GDM1 (cell line): ENCODE measurements at places on chromosomes 7 and 10.

- DNase-seq: no peak
Observed at GRCh38 chr10:128725531-128725930, 599.3 kb upstream of the MKI67 start.

- no peak for DNase-seq
Observed at GRCh38 chr7:79968894-79969293, 165.7 kb upstream of the GNAI1 start.

DNA sequence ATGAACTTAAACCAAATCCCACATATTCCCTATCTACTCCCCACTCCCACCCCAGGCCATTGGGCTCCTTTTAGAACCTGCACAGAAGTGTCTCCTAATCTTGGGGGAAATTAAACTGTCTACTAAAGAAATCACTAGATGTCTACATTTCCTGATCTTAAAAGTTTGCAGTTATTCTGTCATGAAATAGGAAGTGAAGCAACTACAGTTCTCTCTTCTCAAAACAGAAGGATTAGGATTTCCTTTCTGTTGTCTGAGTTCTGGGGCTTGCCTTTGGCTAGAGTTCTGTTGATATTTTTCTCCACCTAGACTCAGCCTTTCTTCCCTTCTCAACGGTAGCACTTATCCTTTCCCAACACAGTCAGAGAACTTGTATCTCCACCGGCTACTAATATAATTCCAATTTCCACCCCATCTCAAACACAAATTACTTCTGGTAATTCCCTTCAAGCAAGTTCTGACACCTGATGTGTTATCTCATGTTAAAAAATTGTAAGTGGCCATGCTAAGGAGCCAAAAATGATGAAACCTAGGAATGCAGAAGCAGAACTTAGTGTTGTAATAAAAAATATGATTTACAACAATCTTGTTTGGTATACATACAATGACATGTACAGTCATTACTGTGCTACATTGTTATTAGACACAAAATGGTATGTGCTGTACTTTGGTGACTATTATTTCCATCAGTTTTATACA lies 12.1 kb downstream of the OR9A4 start:
- DNase-seq: no peak

DNA sequence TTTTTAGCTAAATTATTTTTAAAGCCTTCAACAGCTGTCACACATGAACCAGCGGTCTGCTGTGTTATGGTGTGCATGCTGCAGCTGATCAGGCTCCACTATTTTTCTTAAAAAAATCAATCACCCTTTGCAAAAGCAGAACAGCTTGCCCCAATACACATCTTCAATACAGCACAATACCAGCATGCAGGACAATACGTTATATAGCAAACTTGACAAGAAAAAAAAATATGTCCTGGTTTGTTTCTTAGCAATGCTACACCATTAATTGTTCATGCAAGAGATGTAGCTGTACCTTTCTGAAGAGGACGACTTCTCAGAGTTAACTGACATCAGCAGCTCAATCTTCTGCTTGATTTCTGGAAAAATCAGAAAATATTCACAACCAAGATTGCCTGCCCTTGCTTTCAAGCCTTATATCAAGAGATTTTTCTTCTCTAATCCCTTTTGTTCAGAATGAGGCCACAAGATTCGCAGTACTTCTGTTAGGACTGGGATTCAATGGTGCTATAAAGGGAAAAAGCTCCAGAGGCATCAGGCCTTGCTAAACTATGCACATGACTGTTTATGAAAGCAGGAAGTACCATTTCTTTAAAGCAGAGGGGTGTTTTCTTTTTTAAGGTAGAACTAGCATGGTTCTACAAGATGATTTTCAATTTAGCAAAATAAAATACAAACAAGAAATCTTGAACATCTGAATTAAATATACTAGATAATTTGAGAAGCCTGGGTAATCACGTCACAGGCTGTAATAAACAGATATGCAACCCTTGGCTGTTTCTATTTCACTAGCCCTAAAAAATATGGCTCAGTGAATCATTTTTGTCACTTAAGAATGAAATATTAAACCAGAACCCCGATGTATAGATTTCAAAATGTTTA lies 120.0 kb downstream of the SRPK2 start:
- DNase-seq: no peak

DNA sequence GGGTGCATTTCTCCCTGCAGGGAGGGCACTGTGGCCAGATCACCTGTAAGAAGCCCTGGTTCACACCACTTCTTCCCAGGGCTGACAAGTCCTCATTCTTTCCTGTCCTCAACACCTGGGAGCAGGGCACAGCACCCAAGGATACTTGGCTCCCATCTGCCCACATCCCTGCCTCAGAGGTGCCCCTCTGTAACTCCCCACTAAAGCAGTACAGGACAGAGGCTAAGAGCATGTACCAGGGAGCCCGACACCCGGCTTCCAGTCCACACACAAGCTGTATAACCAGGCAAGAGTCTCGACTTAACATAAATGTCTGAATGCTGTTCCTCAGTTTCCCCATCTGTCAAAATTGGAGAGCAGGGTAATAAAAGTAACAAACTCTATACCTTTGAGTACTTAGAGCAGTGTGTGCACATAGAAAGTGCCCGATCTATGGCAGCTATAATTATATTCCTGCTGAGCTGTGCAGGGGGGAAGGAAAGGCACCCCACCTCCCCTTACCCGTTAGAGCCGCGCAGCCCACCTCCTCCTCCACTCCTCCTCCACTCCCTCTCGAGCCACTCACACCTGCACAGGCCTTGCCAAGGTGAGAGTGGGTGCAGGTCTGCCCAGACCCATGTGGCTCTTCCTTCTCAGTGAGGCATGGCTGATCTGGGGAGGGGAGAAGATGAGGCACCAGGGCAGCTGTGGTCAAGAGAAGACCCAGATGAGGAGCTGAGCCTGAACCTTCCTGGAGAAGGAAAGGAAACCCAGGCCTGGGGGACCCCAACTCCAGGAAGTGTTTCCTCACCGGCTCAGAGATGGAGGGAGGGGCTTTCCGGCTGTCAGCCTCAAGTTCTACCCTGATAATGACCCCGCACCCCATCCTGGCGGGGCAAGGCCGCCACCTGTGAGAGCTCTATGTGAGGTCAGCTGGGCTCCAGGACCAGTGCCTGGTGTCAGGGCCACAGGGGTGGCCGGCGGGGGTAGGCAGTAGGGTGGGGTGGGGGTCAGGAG lies 22.6 kb downstream of the PODXL start:
- DNase-seq: no peak

GRCh38 chr7:80542398-80542797 lies 30.5 kb upstream of the GNAT3 start:
- no peak for DNase-seq

DNA sequence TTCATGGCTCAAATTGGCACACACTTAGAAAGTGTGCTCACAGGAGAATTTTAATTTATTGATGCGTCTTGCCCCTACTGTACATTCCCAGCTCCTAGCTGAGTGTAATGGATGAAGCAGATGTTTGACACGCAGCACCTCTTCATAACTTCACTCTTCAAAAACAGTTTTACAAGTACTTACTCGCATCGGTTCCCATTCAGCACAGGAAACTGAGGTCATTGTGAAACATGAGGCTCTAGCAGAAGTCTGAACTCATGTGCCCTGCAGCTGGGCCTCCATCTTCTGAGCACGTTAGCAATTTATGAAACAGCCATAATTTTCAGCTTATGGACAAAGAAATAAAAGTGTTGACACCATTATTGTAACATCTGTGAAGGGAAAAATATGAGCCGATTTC lies 558.9 kb upstream of the MGMT start:
- no peak for DNase-seq

DNA sequence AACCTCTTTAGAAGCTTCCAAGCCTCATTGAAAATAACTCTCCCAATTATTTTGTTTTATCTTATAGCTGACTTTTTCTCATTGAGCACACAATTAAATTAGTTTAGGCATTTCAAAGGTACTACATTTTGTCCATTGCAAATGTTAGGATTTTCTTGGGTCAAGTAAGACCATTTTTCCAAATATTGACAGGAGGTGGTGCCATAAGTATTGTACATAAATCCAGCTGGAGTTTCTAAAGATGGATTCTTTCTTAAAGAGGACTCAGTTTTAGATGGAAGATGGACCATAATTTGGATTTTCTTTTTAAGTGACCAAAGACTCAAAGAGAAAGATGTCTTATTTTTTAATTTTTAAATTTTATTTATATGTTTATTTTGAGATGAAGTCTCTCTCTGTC lies 12.3 kb upstream of the OPN4 start:
- no peak for DNase-seq

DNA sequence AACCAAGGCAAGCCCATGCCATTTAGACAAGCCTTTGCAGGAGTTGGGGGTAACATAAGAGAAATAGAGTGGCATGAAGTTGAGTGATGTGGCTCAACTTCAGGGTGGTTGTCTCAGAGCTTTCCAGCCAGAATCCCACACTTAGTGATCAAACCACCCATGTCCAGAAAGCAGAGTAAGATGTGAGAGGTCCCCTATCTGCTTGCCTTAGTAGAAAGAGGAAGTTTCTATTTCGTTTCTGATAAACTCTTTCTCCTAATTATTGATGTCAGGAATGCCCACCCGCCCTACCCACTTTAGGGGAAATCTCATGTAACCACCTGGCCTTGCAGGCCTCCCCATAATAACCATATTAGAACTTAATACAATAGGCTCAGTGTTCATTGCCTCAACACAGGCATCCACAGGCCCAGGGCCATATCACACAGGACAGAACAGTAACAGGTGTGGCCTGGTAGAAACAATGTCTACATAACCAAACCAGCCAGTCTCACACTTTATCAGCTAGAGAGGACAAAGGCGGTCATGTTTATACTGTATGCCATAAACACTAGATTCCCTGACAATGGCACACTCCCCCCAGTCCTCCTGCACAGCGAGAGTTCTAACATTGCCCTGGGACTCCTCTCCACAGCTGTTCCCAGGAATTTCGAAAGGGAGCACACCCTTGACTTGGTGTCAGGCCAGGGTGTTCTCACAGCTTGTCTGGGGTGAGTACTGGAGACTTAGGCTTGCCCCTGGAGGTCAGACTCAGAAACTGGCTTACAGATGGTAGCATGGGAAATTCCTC lies 364.4 kb downstream of the CXCL12 start:
- no peak for DNase-seq

- no peak for DNase-seq
Observed at GRCh38 chr10:101112799-101113594, 18.1 kb upstream of the TLX1 start.

DNA sequence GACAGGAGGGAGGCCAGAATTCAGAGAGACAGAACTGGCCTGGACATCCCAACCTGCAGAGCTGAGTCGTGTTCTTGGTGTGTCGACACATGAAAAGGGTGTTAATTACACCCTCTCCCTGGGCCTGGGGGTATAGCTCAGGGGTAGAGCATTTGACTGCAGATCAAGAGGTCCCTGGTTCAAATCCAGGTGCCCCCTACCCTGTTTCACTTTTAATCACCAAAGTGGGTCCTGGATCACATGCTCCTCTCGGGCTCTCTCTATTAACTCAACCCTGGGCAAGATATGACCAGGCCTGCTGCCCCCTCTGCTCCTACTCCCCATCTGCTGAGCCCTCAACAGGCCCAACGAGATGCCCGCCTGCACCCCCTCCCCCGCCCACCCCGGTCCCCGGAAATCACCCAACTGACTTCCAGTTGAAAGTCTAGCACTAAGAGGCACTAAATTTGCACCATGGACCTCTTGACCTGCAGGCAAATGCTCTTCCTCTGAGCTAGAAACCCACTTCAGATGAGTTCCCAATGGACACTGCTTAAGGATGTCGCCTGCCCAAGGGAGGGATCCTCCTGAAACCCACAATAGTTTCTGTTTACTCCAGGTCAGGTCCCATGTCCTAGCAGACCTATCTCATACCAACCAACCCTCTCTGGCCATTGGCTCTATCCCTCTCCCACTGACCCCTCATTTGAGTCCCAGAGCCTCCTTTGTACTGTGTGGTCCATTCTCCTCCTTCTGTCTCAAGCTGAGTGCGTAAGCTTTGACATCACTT lies 137.6 kb downstream of the ZNF467 start:
- DNase-seq: no peak

DNA sequence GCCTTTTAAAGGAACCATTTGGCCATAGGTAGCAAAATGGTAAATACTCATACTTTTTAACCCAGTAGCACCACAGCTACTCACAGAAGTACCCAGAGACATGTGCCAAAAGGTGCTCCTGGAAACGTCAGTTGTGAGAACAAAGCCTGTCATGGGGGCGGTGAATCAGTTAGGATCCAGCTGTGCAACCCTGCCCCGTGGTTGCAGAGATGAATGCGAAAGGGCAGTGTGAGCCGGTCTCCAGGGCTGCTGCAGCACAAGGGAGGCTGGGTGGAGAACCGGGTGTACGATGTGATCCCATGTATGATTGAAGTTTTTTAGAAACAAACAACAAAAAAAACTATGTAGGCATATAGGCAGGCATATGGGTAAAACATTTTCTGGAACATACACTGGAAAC lies 1.3 kb upstream of the LRRC18 start:
- DNase-seq: no peak

DNA sequence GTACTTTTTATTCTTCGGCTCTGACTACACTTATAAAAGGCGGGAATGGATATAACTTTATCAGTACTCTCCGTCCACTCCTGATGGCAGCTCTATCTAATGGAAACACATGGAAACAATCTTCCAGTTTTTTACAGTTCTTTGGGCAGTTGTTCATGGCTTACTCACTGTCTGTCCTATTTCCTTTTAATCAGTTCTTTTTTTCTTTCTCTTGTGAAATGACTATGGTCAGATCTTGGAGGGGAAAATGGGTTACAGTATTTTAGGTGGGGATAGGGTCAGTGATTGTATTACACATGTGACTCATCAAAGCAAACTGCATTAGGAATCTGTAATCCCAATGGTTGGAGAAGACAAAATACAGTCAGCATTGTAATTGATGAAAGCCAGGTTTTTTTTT lies 112.4 kb downstream of the BICC1 start:
- no peak for DNase-seq

- no peak for DNase-seq
Observed at GRCh38 chr10:97075961-97076525, 109.7 kb downstream of the SLIT1 start.

- DNase-seq: no peak
Observed at GRCh38 chr10:13779748-13780147, 193.0 kb downstream of the PRPF18 start.

DNA sequence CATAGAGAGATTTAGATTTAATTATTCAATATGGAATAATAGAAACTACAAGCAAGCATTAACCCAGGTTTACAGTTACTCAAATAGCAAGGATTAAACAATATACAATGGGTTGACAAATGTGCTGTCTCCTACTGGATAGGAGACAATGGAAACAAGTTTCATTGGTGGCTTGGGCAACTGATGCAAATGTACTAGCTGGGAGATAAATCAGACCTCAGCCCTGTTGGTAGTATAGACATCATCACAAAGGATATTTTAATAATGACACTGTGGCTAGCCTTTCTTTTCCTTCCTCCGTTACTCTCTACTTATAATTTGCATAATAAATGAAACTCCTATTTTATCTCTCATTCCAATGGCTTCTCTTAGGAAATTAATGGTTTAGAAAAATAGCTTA lies 96.5 kb upstream of the DKK1 start:
- no peak for DNase-seq
